ENCODE measurements at places on chromosomes 3 and 15. TPM values are rescaled to one million over a fixed set of nuclear protein-coding genes. Genes with fewer than 3 reads are reported as not detected.
A peak's percentile ranks its signal among the peaks of the same experiment; 100 is the strongest.

The PRSS50 gene
- 0.23 TPM for polyA plus RNA-seq

The MASP1 gene
- 2.2 TPM for polyA plus RNA-seq

The IL17RE gene
- 1.1 TPM for polyA plus RNA-seq

The ADAMTS9 gene
- polyA plus RNA-seq: 11.8 TPM

The MST1R gene
- polyA plus RNA-seq: 0.98 TPM

The CHRM5 gene
- not detected for polyA plus RNA-seq

The MAGEL2 gene
- polyA plus RNA-seq: 1.7 TPM

The C3orf20 gene
- 0.08 TPM for polyA plus RNA-seq

The MEIS2 gene
- 49.8 TPM for polyA plus RNA-seq

The TPRG1 gene
- polyA plus RNA-seq: 1.9 TPM

The CCDC9B gene
- polyA plus RNA-seq: 4.3 TPM

- DNase-seq: no peak
These were observed 203.3 kb upstream of the IL12A start for GRCh38 chr3:159785273-159785708.

DNA sequence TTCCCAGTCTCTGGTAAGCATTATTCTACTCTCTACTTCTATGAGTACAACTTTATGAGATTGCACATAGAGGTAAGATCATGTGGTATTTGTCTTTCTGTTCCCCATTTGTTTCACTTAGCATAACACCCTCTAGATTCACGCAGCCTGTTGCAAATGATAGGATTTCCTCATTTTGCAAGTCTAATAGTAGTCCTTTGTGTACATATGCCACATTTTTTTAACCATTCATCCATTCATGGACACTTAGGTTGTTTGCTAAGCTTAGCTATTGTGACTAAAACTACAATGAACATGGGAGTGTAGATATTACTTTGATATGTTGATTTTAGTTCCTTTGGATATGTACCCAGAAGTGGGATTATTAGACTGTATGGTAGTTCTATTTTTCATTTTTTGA, 717.9 kb upstream of the ALCAM start:
- DNase-seq: no peak

GRCh38 chr3:43885908-43886618, 195.3 kb downstream of the ABHD5 start:
- DNase-seq: no peak

GRCh38 chr3:106277731-106278130, 408.9 kb upstream of the CBLB start:
- no peak for DNase-seq

GRCh38 chr3:137148917-137149316, 191.1 kb downstream of the IL20RB start:
- no peak for DNase-seq

GRCh38 chr3:158269942-158270341, 160.1 kb downstream of the RSRC1 start:
- no peak for DNase-seq

GRCh38 chr3:141708367-141708766, 29.7 kb upstream of the RNF7 start:
- DNase-seq: no peak

DNA sequence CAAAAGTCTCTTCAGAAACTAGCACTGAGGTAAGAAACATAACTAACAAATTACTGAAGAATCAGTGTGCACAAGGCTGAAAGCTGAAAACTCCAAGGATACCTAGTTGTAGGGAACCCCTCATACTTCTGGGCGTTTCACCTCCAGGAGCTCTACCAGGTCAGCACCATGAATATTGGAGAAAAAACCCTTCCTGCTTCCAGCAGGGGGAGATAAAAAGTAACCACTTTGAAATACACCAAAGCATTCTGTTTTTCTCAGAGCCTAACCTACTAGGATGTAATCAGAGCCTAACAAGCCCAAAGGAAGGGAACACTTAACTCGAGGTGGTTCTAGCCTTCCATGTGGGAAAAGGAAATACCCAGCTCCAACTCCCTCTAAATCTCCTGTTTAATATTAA, 175.8 kb upstream of the MME start:
- no peak for DNase-seq

DNA sequence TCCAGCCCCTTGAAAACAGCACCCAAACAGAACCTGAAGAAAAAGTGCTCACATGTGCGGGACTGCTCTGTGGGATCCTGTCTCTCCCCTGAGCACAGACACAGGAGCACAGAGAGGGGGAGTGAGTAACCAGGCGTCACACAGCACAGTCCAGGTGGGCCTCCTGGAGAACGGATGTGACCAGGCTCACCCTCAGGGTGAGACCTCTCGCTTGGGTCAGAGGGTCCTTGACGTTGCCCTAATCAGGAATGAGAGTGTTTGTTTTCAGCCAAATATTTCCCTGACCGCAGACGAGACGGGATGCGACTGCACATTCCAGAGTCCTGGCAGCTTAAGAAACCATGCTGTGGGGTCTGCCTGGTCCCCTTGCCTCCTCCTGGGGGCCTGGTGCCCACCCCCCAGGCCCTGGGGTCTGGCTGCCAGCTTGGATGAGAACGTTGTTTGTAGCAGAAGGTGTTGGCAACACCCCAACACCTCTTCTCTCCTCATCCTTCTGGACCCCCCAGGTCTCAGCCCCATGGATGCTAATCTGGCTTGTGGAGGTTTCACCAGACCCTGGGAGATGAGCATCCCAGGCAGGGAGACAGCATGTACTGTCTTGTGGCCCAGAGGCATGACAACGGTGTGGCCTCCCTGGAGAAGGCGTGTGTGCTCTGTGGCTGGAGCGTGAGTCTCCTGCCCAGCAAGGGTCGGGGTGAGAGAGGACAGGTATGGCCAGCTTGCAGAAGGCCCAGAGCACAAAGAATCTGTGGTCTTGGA, 42.1 kb upstream of the SLC6A6 start:
- DNase-seq: peak; percentile 32

- DNase-seq: peak; percentile 17
These were observed 82.6 kb upstream of the CSPG5 start for GRCh38 chr3:47661121-47661752.

DNA sequence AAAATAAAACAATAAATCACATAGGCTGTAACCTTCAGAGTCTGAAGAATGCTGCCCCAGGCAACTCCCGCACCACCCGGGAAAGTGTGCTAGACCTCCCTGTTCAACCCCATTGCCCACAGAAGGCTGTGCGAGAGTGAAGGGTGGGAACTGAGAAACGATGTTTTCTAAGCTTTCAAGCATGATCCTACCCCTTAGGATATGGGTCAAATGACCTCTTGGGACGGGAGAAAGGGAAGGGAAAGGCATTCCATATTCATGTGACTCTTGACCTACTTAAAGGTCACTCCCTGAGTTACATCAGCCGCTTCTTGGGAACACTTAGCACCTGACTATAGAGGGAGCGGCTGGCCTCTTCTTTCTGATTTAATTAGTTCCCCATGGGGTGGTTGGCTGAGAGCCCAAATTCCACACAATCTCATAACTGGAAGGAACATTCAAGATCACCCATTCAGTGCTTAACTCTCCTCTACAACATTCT, 114.7 kb upstream of the SLC24A5 start:
- no peak for DNase-seq

GRCh38 chr3:138976047-138976446, 29.0 kb downstream of the FOXL2NB start:
- DNase-seq: no peak

All from ovary (tissue), 10 donors.